PC-9 (cell line): ENCODE measurements at places on chromosomes 6 and 20. TPM values are rescaled to one million over a fixed set of nuclear protein-coding genes. Genes with fewer than 3 reads are reported as not detected.

DNA sequence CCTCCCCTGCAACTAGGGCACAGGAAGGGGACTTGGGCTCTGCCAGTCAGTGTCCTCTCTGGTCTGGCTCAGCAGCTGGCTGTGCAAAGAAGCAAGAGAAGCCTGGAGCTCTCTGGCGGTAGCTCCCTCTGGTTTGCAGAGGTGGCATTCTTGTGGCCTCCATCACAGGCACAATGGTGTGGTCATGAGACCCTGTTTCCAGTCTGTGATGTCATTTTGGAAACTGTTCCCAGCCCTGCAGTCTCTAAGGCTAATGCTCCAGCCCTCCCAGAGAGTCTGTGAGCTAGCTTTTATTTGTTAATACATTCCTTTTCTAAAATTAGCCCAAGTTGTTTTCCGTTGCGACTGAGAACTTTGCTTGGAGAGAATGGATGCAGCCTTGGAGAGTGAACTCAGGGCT lies 69.5 kb upstream of the FOXQ1 start:
- no peak for DNase-seq

The SIRPG gene
- total RNA-seq, result 2.1 TPM in 2 replicates

The CDSN gene
- total RNA-seq, result 1.0 and 1.9 TPM in 2 replicates

- no peak for DNase-seq
Observed at GRCh38 chr6:145608850-145609249, 126.5 kb downstream of the EPM2A start.

The DDO gene
- 2.0 and 3.6 TPM in 2 replicates for total RNA-seq
